Activated T-cell treated with anti-CD3 and anti-CD28 coated beads, Interleukin-2, amount 50 U/mL, for 72 hours (primary cell): ENCODE measurements at places on chromosomes 6 and 20. TPM values are rescaled to one million over a fixed set of nuclear protein-coding genes. Genes with fewer than 3 reads are reported as not detected.

DNA sequence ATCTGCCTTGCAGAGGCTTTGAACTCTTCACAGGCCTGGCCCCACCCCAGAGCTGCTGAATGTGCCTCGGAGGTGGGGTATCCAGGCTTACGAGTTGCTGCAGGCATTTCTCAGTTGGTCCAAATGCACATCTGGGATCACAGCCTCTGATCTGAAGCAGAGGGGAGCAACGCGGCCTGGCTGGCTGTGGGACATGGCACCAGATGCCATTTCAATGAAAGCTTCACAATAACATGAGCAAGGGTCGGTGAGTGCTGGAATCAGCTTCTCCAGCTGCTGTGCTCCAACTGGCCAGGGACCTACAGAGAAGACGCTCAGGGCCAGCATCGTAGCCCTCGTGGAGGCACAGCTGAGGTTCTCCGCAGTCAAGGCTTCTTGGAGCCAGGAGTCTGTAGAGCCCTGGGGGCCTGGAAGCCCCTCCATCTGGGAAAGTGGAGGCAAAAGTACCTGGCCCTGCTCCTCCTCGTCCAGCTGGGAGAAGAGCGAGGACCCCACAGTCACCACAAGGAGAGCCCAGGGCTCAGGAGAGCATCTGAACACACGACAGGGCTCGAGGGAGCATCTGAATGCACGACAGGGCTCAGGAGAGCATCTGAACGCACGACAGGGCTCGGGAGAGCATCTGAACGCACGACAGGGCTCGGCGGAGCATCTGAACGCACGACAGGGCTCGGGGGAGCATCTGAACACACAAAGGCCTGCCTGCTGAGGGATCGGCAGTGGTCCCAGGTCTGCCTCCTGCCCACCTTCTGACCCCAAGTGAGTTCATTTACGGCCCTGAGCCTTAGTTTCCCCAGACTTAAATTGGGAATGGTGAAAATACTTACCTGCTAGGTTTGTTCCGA lies 165.2 kb downstream of the DLL1 start:
- peaks cover 8% of the 10 kb centered on the region for H3K36me3 ChIP-seq
- DNase-seq: no peak
- H3K27ac ChIP-seq: no peak overlapping the region
- H3K27me3 ChIP-seq: no peaks in the 10 kb centered on the region
- no peak overlapping the region for H3K4me3 ChIP-seq
- H3K4me1 ChIP-seq: no peaks in the 10 kb centered on the region

Gene GID8
- 36.0 TPM for total RNA-seq

GRCh38 chr6:87540539-87540938 lies 49.2 kb downstream of the RARS2 start:
- no peak overlapping the region for H3K4me3 ChIP-seq
- H3K27ac ChIP-seq: no peak overlapping the region
- DNase-seq: no peak
- H3K4me1 ChIP-seq: no peaks in the 10 kb centered on the region

DNA sequence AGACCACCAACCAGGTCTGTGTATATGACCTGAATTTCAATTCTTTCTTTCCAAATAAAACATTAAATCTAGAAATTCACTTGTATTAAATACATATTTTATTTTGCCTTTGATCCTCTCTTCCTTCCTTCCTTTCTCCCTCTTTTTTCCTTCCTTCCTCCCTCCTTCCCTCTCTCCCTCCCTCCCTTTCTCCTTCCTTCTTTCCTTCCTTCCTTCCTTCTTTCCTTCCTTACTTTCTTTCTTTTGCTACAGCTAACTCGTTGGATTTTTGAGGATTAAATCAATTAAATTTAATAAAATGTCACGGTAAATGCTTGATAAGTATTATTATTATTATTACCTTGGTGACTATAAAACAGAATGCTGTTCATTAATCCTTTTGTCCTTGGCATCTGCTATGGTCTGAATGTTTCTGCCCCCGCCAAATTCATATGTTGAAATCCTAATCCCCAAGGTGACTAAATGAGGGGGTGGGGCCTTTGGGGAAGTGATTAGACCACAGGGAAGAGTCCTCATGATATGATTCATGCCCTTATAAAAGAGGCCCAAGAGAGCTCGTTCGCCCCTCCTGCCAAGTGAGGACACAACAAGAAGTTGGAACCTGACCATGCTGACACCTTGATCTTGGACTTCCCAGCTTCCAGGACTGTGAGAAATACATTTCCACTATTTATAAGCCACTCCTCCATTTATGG lies 67.6 kb upstream of the BTBD3 start:
- H3K27ac ChIP-seq: no peak overlapping the region
- no peaks in the 10 kb centered on the region for H3K27me3 ChIP-seq
- H3K4me3 ChIP-seq: no peak overlapping the region
- no peak for DNase-seq
- H3K36me3 ChIP-seq: no peaks in the 10 kb centered on the region

- no peak overlapping the region for H3K4me3 ChIP-seq
- no peak overlapping the region for H3K27ac ChIP-seq
- H3K4me1 ChIP-seq: no peaks in the 10 kb centered on the region
- H3K36me3 ChIP-seq: no peaks in the 10 kb centered on the region
- no peak for DNase-seq
These were observed 52.2 kb upstream of the UNC93A start for GRCh38 chr6:167238694-167239467.

Gene TP53TG5
- 0.83 TPM for total RNA-seq

GRCh38 chr6:109010705-109011102 lies 83.9 kb downstream of the SESN1 start:
- DNase-seq: no peak
- peaks cover 74% of the 10 kb centered on the region for H3K4me1 ChIP-seq
- H3K27me3 ChIP-seq: no peaks in the 10 kb centered on the region
- no peak overlapping the region for H3K27ac ChIP-seq

DNA sequence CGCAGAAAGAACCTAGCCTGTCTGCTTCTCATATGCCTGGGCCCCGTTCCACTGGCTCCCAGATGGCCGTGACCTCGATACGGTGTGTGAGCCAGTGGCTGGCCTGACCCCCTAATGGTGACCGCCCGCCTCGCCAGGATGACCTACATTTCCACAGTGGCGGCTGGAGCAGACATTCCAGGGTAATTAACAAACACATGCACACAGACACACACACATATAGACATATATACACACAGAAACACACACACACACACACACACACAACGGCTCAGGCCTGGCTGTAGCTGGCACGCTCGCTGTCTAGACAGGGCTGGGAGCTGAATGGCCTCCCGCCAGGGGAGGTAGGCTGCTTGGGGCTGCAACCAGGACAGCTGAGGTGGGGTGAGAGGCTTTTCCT lies 227.1 kb downstream of the ANKRD60 start:
- peaks cover 21% of the 10 kb centered on the region for H3K4me1 ChIP-seq
- H3K27ac ChIP-seq: no peak overlapping the region
- no peak for DNase-seq
- H3K36me3 ChIP-seq: no peaks in the 10 kb centered on the region
- H3K4me3 ChIP-seq: no peak overlapping the region

- H3K27ac ChIP-seq: no peak overlapping the region
- H3K4me1 ChIP-seq: peaks cover 5% of the 10 kb centered on the region
- no peaks in the 10 kb centered on the region for H3K27me3 ChIP-seq
These were observed 29.4 kb downstream of the ABHD12 start for GRCh38 chr20:25361287-25361683.

Gene TFAP2D
- total RNA-seq: not detected

DNA sequence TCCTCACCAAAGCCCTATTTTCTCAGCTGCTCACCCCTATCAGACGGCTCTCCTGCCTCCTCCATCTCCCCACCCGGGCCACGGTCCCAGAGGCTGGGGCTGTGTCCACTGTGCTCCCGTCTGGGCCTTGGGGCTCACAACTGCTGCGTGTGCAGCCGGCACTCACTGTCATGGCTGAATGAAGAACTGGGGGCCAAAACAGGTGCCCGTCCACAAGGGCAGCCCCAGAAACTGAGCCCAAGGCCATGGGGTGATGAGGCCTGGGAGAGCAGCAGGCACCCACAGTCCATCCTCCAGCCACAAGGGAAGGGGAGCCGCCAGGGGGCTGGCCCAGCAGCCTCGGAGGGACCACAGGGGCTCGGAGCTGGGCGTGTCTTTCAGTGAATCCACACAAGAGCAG lies 159.5 kb downstream of the DLL1 start:
- no peaks in the 10 kb centered on the region for H3K4me1 ChIP-seq
- H3K27ac ChIP-seq: no peak overlapping the region

Gene SAMHD1
- 33.2 TPM for total RNA-seq
